Activated CD8-positive, alpha-beta memory T cell treated with anti-CD3 and anti-CD28 coated beads, Interleukin-2, amount 10 ng/mL, durations not matched to agents 7 days and 5 days (primary cell): ENCODE measurements at places on chromosomes 7 and 10. TPM values are rescaled to one million over a fixed set of nuclear protein-coding genes. Genes with fewer than 3 reads are reported as not detected.

Gene FGFBP3
- 1.5 TPM for total RNA-seq

DNA sequence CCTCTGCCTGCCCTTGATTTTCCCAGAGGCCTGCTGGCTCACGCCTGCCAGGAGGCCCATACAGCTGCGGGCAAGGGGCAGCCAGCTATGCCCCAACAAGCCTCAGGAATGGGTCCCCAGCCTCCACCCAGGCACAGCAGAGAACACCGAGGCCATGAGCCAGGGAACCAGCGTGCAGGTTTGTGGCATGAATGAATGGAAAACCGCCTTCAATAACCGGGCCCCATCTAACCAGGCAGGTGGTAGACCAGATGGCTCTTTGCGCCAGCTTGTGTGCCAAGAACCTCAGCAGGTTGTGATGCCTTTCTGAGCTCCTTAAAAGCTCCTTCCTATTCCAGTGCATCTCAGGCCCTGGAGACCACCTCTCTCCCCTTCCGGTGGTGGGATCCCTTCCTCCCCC is 50.2 kb downstream of the ELFN1 start:
- no peak for DNase-seq

- DNase-seq, result no peak
Observed at GRCh38 chr10:93088466-93088865, 14.8 kb downstream of the CYP26A1 start.

- no peak for DNase-seq
Observed at GRCh38 chr10:7792541-7792940, 4.6 kb downstream of the ATP5F1C start.

DNA sequence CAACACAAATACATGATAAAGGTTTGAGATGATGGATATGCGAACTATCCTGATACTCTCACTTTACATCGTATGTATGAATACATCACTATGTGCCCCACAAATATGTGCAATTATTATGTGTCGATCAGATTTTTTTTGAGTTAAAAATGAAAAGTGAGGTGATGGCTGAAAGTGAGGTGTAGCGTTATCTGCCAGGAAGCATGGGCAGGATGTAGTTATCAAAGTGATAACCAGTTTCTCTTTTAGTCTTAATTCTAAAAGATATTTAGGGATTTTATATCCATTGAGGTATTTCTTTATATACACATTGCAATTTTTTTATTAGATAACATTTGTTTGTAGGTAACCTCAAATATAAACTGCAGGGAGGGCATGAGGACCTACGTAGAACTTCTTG is 15.6 kb upstream of the KLF6 start:
- no peak for DNase-seq

DNA sequence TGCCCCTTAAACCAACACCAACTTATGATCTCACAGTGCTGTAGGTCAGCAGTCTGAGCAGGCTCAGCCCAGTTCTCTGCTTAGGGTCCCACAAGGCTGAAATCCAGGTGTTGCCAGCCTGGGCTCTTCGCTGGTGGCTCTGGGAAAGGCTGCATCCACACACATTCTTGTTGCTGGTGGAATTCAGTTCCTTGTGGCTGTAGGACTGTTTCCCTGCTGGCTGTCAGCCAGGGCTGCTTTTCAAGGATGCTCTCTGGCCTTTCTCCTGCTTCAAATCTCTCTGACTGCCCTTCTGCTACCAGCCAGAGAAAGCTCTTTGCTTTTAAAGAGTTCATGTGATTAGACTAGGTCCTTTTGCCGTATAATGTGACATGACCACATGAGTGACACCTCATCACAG is 15.3 kb downstream of the POLL start:
- no peak for DNase-seq

- no peak for DNase-seq
Observed at GRCh38 chr10:49175587-49176309, 12.4 kb downstream of the TMEM273 start.

Gene AVPI1
- 1.8 TPM for total RNA-seq

DNA sequence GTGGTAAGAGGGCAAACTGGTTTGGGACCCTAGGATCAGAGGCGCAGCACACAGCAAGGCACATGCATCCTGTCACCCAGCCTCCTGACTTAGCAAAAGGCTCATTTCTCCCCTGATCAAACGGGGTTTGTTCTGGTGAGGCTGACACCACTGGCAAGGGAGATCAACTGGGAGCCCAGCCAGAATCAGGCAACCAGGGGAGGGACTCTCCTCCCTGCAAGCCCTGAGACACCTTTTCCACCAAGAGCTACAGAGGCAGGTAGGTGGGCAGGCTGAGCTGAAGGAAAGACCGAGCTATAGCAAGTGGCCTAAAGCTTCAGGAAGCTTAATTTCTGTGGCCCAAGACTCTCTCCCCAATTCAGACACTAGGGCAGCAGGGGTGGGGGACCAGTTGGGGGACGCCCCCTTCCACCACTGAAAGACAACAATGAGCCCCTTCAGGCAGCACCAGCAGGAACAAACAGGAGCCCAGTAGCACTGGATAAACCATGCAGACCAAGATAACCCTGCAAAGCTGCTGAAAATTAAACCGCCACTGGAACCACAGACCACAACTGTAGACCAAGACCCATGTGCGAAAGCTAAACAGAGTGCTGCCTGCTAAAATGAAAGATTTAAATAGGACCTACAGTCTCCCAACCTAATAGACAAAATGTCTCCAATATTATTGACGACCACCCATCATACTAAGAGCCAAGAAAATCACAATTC is 27.1 kb upstream of the SAR1A start:
- peak; percentile 73 for DNase-seq

DNA sequence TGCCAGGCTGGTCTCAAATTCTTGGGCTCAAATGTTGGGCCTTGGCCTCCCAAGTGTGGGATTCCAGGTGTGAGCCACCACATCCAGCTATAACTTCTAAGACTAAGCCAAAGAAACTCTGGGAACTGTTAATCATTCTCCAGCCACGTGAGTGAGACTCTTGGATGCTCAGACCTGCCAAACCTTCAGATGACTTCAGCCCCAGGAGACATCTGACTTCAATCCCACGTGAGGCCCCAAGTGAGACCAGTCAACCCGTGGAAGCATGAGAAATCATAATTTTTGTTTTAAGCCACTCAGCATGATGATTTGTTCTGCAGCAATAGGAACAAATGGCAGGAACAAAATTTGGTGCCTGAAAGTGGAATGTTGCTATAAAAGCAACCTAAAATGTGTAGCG is 4.3 kb upstream of the PCBD1 start:
- DNase-seq, result no peak

GRCh38 chr10:68812420-68812819 is 14.9 kb upstream of the STOX1 start:
- DNase-seq, result no peak

DNA sequence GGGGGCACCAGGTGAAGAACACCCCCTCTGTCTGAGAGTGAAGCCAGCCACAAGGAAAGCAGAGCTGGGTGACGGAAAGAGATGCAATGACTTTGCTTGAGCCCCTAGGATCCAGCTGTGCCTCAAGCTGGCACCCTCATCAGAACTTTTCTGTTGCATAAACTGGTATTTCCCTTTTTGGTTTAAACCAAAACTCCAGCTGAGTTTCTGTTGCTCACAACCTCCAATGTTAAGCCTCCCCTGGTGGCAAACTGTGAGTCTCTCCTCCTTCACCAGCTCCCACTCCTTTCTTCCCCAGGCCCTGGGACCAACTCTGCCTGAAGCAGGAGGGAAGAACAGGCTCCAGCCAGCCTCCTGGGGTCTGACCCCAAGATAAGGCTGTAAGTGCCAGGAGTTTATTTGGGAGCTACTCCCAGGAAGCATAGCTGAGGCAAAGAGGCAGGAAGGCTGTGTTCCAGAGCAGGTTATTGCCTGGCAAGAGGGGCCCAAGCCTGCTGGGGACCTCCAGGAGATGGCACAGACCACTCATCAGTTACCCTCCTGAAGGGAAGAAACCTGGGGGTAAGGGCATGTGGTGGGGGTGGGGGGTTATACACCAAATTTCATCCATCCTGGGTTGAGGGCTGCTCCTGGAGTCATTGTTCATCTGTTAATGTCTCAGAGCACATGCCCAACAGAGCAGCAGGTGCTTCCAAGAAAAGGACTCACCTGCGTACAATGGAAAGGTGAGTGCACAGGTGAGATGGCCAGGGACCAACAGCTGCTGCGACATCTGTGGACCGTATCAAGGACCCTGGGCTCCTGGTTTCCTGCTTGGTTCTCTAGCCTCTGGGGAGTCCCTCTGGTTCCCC is 73.3 kb upstream of the NANOS1 start:
- peak; percentile 29 for DNase-seq

Gene CCZ1
- total RNA-seq, result 93.0 TPM

Gene WEE2
- total RNA-seq, result not detected

DNA sequence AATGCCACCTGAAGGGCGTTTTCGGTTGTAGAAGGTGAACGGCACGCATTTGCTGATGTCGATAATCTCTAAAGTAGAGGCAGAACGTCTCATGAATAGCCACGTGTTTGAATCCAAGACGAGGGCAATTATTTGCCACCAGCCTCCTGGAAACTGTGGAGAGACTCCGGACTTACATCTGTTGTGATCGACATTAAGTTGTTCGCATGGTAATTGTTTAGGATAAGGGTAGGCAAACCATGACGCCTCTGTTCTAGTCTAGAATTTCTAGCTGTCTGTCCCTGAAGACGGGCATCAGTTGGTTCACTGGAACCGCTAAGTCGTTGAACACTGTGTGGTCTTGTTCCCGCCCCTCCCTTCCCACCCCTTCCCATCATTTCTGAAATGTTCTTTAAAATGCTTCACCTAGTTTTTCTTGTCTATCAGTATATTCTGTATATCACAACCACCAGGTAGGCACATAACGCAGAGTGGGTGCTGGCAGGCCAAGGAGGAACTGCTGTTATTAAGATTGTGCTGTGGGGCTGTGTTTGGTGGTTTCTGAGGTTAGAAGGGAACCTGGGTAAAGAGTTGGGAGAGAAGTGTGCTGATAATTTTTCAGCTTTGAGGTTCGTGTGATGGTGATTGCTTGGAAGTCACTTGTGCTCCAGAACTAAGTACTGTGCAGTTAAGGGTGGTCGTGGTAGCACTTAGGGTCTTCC is 1.2 kb downstream of the UBE3C start:
- peak; percentile 52 for DNase-seq

Gene PDE6C
- total RNA-seq, result not detected

Gene SLC13A1
- total RNA-seq, result not detected

DNA sequence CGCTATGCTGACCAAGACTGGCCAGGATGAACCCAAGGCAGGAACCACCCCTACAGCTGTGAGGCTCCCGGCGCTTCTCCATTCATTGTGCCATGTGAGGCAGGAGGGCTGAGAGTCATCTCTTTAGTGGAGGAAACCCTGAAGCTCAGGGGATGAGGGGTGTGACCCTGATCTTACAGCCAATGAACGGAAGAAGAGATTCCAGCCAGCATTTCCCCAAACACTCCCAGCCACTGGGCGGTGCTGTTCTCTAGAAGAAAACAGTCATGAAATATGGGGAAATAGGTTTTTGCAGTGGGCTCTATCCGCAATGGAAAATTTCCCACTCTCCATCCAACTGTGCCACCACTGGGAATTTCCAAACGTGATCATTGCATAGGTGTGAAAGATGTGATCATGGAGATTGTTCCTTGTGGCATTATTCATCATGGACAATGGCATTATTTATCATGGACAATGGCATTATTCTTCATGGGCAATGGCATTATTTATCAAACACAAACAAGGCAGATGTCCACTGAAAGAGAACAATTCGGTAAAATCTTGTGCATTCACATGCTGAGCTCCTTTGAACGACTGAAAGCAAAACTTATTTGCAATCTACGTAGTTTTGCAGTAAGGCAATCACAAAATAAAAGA is 14.0 kb upstream of the SLC18A2 start:
- DNase-seq, result no peak

Gene DRGX
- total RNA-seq, result not detected

GRCh38 chr10:117074621-117075020 is 63.4 kb downstream of the VAX1 start:
- no peak for DNase-seq

GRCh38 chr10:22681783-22682183 is 32.6 kb downstream of the PIP4K2A start:
- DNase-seq, result peak; percentile 77

Gene IFIT1B
- total RNA-seq, result not detected

Gene CHAT
- total RNA-seq, result not detected

DNA sequence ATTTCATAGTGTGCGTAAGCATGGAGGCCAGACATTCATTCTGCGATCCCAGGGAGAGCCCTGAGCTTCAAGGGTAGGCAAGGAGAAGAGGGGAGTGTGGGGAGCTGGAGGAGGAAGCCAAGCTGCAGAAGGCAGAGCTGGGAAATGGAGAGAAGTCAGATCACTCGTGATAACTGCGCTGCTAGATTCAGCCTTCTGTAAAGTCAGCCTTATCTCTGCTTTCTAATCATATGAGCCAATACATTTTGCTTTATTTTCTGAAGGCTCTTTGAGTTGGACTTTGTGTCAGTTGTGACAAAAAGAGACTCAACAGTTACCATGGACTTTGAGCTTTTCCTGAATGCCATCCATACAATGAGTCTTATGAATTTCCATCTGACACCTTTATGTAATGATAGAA is 61.7 kb upstream of the CREB5 start:
- DNase-seq, result no peak

GRCh38 chr10:131003455-131003854 is 308.1 kb downstream of the TCERG1L start:
- no peak for DNase-seq

- DNase-seq, result no peak
Observed at GRCh38 chr10:32878646-32879045, 79.4 kb downstream of the ITGB1 start.

DNA sequence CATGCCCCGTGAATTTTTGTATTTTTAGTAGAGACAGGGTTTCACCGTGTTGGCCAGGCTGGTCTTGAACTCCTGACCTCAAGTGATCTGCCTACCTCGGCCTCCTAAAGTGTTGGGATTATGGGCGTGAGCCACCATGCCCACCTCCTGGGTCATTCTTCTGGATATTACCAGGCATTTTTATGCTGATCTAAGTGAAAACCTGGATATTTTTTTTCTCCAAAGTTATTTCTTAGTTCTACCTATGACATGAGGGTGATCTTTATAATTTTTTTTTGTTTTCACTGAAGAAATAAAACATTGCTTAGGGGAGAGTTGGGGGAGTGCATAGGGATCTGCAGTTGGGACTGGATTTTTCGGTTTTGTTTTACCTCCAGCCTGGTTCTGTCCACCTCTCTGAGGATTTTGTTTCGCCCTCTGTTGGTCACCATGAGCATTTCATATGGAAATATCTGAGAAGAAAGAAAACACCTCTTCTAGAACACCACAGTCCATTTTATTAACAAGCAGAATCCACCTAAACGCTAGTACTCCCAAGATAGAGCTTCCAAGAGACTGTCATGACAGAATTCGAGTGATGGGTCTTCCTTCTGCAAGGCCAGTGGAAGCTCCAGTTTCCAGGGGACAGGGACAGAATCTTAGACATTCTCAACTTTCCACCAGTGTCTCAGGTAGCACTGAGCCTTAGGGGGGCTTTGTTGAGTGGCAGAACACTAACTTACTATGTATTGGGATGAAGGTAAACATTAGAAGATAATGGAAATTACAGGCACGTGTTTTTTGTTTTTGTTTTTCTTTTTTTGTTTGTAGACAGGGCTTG is 33.4 kb upstream of the AFAP1L2 start:
- no peak for DNase-seq

- no peak for DNase-seq
Observed at GRCh38 chr7:1709900-1710299, 39.8 kb downstream of the ELFN1 start.

- no peak for DNase-seq
Observed at GRCh38 chr7:96052860-96053470, 268.9 kb downstream of the SLC25A13 start.

Gene ZNF138
- total RNA-seq, result 6.9 TPM

Gene GPR146
- total RNA-seq, result 2.1 TPM

- DNase-seq, result no peak
Observed at GRCh38 chr10:112834751-112835181, 115.3 kb upstream of the TCF7L2 start.
